Skeletal muscle cell (primary cell): ENCODE measurements at places on chromosomes 1 and 21.

DNA sequence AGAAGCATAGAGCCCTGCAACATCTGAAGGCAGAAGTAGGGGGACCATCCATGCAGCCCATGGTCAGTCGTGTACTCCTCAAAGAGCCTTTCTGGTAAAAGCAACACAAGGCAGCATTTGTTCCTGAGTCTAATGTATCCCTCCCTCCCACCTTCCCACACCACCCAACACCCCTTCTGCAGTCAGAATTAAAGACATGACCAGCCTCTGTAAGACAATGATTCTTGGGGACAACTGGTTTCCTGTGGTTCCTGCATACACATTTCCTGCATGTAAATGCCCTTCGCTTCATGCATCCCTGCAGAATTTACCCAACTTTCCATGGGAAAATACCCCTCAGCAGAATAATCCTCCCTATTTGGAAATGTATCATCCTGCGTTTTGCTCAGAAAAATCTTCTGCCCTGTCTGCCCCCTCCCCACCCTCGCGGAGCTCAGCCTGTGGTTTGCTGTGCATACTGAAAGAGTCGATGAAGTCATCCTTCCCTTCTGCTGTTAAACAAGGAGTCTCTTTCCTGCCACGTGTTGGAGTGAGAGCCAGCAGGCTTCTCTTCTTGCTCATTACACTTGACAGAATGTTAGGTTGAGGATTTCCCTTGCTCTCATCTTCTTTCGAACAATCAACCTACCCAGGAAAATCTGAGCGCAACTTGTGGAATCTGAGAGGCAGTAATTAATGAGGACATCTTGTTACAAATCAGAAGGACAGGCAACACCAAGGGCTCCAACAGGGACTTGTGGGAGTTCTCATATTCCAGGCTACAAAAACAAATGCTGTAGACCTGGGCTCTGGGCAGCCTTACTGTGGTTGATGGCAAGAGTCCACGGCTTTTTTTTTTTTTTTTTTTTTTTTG, 4.7 kb downstream of the TNN start:
- peak; percentile 43 for DNase-seq

GRCh38 chr1:22164841-22165808, 22.2 kb upstream of the WNT4 start:
- DNase-seq: no peak

- no peak for DNase-seq
Observed at GRCh38 chr21:17789069-17789468, 30.1 kb downstream of the C21orf91 start.

DNA sequence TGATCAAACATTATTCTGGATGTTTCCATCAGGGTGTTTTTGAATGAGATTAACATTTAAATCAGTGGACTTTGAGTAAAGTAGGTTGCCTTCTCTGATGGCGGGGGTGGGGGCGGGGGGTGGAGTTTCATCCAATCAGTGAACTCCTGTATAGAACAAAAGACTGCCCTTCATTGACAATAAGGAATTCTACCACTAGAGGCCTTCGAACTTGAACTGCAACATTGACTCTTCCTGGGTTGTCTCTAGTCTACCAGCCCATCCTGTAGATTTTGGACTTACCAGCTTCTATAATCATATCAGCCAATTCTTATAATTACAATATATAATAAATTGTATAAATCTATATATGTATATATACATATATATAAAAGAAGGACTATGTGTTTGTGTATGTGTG, 520.4 kb upstream of the CXADR start:
- no peak for DNase-seq

DNA sequence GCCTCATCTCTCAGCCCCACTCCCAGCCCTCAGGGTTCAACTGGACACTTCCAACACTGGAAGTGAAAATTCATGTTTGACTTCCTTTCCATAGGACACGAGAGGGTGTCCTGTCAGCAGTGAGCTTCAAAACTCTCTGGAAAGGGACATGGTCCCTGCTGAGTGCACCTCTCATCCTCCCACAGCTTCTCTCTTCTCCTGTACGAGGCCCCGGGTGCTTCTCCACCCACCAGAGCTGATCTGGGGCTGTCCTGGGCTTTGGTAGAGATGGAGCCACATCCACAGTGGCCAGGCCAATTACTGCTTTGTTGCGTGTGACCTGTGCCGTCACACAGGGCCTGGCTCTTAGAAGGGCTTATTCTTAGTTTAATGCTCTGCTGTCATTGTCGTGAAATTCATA, 182.3 kb downstream of the RRAGC start:
- no peak for DNase-seq

DNA sequence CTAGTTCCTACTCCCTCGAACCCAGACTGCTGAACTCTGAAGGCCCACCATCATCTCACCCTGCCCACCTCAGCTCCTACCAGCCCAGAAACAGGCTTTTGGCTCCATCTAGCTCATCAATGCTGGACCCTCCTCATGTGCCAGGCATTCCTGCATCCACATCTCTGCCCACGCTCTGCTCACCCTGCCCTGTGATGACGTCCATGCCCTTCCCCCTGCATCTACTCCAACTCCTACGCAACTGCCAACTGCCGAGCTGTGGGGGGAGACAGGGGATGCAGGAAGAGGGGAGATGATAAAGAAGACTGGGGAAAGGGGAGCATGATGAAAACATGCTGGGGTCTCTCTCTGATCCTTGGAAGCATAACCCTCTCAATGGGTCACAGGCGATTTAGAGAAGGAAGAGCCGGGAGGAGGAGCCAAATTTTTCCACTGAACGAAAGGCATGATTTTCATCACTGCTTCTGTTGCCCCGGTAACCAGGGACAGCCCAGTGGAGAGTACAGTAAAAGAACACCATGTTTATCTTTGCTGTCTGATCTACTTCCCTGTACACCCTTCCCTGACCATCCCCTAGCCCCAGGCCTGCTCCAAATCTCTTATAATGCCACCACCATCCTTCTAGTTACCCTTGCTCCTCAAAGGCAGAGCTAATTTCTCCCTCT, 44.3 kb downstream of the CD34 start:
- DNase-seq: no peak

GRCh38 chr1:230157420-230158390, 90.7 kb downstream of the GALNT2 start:
- DNase-seq: no peak

DNA sequence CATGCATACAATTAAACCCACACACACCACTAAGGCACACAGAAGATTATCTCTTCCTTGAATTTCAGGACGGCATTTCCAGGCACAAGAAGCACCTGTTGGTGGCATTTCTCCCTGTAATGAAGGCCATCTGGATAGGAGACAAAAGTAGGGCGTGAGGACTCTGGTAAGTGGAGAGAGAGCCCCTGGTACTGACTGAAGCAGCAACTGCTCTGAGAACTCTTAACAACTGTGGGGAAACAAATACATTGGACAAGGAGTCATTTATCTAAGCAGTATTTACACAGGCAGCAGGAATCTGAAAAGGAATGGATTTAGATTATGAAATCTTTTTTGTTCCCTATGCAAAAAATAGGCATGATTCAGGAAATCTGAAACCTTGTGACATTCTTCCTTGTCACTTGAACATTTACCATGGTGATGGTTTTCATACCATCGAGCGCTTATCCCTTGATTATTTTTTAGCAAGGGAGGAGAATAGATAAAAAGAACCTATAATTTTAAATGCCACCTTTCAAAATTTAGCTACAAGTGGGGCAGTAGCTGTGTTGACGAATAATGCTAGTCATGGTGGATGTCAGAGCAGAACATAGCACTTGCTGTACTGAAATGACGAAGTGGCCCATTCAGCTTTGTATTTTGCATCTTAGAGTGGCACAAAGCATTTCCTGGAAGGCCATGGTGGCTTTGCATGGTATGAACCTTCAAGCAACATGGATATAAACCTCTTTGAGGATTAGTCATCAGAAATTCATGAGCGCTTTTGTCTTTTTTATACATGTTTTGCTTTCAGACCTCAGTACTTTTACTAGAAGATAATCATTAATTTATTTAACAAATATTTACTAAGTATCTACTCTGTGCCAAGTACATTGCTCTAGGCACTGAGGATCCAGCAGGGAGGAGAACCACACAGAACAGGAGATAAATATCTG, 362.0 kb downstream of the ADGRL2 start:
- DNase-seq: peak; percentile 62

GRCh38 chr1:235650341-235651169, 971 bp upstream of the GNG4 start:
- DNase-seq: no peak
